ENCODE measurements at places on chromosomes 1 and 21.

DNA sequence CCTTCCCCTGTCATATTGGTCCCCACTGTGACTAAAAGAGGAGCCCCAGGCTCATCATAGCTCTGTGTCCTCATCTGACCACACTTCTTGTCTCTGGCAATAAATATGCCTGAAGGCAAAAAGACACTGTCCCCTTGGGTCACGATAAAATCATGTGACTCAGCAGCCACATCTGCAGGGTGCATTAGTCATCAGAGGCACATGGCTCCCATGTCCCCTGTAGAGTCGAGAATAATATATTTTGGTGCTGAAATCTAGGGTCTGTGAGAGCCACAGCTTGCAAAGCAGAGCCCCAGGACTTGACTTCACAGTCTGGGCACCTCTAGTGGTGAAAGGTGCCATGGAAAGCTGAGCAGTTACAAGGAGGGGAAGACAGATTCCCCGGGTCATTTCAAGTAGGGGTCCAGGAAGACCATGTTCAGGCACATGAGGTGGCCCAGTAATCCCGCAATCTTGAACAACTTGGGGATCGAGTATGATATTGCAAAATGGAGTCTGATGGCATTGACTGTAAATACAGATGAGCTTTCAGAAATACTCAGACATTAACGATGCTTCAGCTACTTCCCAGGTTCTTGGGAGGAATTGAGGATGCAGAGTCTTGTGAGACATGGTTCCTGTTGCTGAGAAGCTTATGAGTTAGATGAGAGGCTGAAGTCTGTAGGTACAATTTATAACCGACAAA is 68.6 kb downstream of the SLC35F3 start:
- no peak for DNase-seq

GRCh38 chr1:7743346-7743745 is 27.8 kb upstream of the VAMP3 start:
- no peak for DNase-seq

GRCh38 chr1:79667166-79667565 is 660.6 kb upstream of the ADGRL4 start:
- no peak for DNase-seq

- no peak for DNase-seq
Measured at GRCh38 chr1:12040457-12041051, 21.3 kb downstream of the MIIP start.

DNA sequence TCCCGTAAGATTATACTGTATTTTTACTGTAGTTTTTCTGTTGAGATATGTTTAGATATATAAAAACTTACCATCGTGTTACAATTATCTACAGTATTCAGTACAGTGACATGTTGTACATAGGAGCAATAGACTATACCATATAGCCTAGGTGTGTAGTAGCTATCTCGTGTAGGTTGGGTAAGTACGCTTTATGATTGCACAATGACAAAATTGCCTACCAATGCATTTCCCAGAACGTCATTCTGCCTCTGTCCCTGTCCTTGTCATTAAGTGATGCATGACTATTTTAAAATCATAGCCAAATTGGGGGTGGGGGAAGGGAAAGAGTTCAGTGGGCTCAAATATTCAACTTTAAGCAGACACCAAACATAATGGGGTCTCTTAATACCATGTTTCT is 233.8 kb upstream of the TMEM51 start:
- DNase-seq = no peak

GRCh38 chr1:22877112-22877915 is 95.4 kb downstream of the LACTBL1 start:
- no peak for DNase-seq

- DNase-seq = no peak
Measured at GRCh38 chr1:180241716-180242544, 11.9 kb downstream of the LHX4 start.

DNA sequence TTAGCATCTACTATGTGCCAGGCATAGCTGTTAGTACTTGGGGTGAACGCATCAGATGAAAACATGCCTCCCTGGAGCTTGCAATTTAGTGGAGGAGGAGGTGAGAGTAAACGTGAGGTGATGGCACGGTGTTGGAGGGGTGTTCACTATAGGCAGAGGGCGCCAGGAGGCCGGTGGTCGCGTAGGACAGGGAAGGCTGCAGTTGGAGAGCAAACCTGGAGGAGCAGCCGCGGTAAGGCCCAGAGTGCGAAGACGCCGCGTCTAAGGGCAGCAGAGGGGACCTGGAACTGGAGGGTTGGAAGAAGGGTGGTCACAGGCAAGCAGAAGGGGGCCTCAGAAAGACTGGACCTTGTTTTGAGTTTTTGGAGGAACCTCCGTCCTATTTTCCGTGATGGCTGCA is 30.2 kb upstream of the TRIM17 start:
- no peak for DNase-seq

DNA sequence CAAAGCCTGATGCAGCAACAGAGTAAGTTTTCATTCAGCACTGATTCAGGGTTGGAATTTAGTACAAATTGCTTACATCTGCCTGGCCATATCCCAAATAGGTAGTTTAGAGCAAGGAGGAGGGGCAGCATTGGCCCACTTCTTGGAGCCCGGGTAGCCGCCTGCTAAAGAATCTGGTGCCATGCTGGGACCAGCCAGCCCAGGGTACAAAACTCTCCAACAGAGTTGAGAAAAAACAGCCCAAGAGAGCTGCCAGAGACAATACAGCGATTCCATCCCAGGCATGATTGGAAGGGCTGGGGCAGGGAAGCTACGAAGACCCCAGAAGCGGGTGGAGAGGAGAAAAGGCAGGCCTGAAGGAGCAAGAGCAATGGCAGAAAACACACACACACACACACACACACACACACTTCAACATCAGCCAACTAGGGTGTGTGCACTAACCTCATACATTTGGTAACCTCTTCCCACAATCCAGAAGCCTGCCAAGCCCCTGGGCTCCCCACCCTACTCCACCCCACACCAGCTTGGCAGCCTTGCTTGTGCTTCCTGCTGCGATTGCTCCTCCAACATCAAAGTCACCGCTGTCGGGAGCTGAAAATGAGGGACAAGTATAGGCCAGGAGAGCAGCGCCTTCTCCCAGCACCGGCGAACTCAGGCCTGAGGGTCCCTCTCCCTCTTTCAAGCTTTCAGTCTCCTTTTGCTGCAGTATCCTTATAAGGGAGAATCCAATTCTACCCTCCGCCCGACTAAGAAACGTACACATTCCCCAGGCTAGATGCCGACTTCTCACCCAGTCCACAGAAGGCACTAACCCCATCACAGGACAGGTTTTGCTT is 1.2 kb downstream of the PIK3C2B start:
- DNase-seq = no peak

- no peak for DNase-seq
Measured at GRCh38 chr1:65948609-65949229, 156.0 kb downstream of the PDE4B start.

DNA sequence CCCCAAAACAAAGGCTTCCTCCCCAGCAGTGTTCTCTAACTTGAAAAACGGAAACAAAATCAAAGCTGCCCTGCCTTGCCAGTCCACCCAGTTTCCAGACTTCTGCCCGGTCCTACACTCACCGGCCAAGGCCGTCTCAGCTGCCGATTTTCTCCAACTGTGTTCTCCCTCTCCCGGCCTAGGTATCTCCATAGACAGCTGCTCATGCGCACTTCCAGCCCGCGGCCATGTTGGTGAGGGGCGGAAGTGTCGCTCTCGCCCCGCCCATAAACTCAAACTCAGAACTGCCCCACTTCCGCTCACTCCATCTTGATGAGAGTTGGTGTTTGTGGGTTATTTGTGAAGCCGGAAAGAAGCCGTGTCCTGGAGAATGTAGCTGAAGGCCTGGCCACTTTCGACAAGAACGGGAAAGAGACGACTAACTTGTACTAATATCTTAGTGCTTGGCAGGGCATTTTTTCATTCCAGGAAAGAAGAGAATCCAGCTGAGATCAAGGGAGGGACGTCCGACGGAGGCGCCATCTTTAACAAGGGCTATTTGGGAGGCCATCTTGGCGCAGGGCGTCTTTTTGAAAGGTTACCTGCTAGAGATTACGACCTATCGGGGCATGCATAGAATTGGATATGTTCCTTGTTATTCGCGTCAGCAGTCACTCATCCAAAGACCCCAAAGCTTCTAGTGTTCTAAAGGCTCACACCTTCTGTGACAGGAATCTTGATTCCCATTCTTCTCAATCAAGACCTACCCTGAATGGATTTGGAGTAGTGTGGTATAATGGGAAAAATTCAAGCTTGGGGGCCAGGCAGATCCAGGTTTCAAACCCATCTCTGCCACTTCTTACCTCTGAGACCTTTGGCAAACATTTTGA is at the start of gene USF1:
TSS of gene USF1 (minus strand) at position 242 of the 869 bp plus-strand sequence. CDS start 2,702 bp downstream, outside the sequence.
- DNase-seq = peak; percentile 95

GRCh38 chr1:198352975-198353695 is 187.3 kb downstream of the ATP6V1G3 start:
- DNase-seq = no peak

DNA sequence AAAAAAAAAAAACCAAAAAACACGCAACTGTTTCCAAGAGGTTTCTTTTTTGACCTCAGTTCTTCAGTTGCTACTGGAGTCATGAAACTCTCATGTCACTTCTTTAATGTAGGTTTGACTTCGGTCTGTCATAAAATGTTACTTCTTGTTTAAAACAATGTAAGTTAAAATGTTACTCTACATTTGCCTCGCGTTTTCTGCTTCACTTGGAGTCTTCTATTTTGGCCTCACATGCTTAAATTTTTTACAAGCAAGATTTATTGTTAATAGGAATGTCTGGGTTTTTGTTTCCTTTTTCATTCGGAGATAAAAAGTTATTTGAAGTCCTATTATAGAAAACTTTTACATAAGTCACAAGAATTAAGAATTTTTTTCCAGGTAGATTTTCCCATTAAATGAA is 880.2 kb downstream of the LTN1 start:
- no peak for DNase-seq

- no peak for DNase-seq
Measured at GRCh38 chr1:222897527-222898190, 82.8 kb downstream of the DISP1 start.
